Skeletal muscle tissue (tissue), 5 donors: ENCODE measurements at places on chromosomes 5 and 9. TPM values are rescaled to one million over a fixed set of nuclear protein-coding genes. Genes with fewer than 3 reads are reported as not detected.

The IRX4 gene
- total RNA-seq: under 0.01 TPM

The CCT5 gene
- total RNA-seq: 212 TPM

The IFNA13 gene
- total RNA-seq: 0.52 TPM

The IFNA2 gene
- total RNA-seq: not detected

The BNIP1 gene
- 15.7 TPM for total RNA-seq

The FAT2 gene
- under 0.01 TPM for total RNA-seq

The SHOC1 gene
- not detected for total RNA-seq

The GCNT4 gene
- total RNA-seq: under 0.01 TPM

The TEX53 gene
- not detected for total RNA-seq

The NXNL2 gene
- 0.52 TPM for total RNA-seq

The PITX1 gene
- 2.6 TPM for total RNA-seq

The TMOD1 gene
- 45.9 TPM for total RNA-seq

The LCN1 gene
- total RNA-seq: not detected

The BBLN gene
- 7.8 TPM for total RNA-seq

The MRPS30 gene
- 64.7 TPM for total RNA-seq

The CCIN gene
- total RNA-seq: 1.0 TPM

The PIP5KL1 gene
- total RNA-seq: not detected

The POU5F2 gene
- total RNA-seq: 4.7 TPM

The MRPL36 gene
- 28.7 TPM for total RNA-seq

The ADGRD2 gene
- not detected for total RNA-seq

The MRPL41 gene
- total RNA-seq: 32.9 TPM

The OTP gene
- total RNA-seq: not detected

The FOXE1 gene
- not detected for total RNA-seq

The LIX1 gene
- 0.52 TPM for total RNA-seq

The CDKN2A gene
- total RNA-seq: not detected
